Activated T-cell treated with anti-CD3 and anti-CD28 coated beads, Interleukin-2, amount 50 U/mL, for 48 hours (primary cell): ENCODE measurements at places on chromosomes 2 and 18.

DNA sequence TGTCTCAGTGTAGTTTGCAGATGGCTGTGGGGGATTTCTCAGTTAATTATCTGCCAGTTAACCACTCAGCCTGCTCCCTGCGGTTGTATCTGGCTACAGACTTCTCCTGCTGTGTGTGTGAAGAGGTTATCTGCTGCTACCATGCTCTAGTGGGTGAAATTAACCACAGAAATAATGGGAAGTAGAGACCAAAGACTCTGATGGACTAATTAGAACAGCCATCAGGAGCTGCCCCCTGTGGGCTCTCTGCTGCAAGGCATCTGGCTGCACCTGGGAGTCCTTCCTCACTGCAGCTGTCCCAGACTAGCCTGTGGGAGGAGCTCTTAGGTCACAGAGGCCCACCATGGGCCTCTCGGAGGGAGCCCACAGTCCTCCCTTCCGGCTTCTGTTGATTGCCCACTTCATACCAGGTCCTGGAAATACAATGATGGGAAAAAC, 66.6 kb downstream of the CTIF start:
- DNase-seq = no peak

DNA sequence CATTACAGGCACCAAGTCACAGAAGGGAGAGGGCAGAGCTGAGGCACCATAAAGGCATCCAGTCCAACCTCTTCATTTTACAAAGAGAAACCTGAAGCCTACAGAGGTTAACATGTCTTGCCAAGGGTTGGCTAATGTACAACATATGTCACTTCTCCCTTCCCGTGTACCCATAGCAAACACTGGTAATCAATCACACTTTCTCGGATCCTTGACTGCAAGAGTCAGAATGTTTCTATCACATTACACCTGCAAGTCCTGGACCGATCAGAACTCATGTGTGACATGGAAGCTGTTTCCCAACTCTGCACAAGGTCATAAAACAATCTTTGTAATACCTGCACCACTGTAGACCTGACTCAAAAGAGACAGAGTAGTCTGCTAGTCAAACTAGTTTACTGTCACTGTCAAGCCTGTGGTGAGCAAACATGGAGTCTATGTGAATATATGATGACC, 6.0 kb downstream of the ANKRD44 start:
- no peak for DNase-seq

GRCh38 chr2:44912660-44913059, 28.8 kb upstream of the SIX3 start:
- no peak for DNase-seq

DNA sequence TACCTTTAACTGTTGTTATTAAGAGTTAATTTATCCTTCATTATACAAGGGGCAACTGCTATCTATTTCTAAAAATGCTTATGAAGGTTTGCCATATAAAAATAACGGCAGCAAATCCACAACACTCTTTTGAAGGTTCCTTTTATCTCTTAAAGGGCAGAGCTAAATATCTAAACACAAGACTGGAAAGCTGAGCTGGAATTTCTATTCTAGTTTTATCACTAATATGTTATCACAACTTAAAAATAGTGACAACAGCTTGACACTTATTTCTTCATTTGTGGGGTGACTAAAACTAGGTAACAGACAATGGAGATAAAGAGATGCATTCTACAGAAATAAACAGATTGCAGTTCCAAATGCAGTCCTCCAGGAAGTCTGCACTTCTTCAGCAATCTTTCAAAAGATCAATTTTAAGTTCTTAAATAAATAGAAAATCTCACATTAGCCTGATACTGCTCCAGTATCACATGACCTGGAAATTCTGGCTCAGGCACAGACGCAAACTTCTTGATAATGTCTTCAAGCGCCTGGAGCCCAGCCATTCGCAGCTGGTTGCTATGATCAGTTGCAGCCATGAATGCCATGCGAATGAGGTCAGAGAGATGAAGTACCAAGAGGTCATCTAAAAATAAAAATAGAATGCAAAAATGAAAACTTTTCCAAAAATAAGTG, 54.0 kb upstream of the STRN start:
- DNase-seq = no peak

- DNase-seq = peak; percentile 27
Measured at GRCh38 chr2:227324642-227324994, 433 bp upstream of the MFF start.

DNA sequence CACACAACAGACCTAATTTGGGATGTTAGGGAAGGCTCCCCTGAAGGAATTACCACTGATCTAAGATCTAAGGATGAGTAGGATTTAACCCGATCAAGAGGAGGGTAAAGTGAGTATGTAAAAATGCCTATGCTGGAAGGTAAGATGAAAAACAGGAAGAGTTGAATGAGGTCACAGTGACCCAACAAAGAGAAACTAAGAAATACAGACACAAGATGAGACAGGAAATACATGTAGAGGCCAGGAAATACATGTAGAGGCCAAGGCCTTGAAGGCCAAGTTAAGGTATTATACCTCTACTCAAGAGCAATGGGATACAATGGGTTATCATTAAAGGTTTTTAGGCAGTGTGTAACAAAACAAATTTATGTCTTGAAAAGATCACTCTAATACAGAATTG, 131.6 kb upstream of the TANK start:
- DNase-seq = no peak

DNA sequence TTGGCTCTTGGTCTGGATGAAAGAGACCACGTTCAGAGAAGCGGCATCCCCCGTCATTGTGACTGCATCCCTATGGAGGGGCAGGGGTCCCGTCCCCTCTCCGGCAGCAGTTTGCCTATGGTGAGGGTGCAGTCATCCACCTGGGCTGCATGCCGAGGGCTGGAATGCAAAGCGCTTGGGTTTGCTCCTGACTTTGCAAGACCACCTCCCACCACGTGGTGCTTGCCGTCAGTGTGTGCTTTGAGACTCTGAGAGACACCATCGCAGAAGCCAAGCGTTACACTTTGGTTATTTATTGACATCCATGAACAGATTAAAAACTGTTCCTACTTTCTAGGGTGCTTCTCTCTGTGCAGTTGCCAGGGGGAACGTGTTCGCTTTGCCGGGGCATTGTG, 59.5 kb downstream of the SH3RF3 start:
- no peak for DNase-seq

DNA sequence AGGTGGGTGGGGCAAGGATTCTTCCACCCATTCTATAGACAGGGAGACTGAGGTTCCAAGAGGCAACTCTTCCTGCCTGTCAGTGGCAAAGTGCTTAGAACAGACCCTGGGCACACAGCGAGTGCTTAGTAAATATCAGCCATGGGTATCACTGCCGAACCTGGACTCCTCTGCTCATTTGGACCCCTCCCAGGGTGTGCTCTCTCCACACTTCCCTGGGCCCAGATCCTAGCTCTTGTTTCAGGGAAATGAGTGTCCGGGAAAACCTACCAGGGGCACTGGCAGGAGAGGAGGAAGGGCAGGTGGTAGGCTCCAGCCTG, 136.3 kb downstream of the CYP26B1 start:
- DNase-seq = no peak

- DNase-seq = no peak
Measured at GRCh38 chr18:45793264-45793965, 32.1 kb upstream of the SIGLEC15 start.

DNA sequence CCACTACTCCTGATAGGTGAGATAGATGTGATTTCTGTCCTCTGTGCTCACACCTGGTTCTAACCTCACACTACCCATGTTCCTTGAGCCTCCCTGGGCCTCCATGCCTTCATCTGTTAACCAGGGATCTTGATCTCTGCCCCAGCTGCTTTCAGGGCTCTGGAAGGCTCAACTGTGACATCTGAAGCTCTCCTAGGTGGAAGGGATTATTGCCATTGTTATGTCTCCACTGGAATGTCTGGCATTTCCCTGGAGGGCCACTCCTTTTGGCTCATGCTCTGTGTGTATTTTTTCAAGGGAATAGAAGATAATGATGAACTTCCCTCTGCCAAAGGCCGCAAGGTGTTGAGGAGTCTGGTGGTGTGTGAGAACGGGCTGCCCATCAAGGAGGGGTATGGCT, 41.2 kb downstream of the PCARE start:
- DNase-seq = no peak

GRCh38 chr2:189506514-189506976, 65.3 kb downstream of the WDR75 start:
- DNase-seq = peak; percentile 38

- no peak for DNase-seq
Measured at GRCh38 chr2:62440281-62440946, 65.6 kb downstream of the TMEM17 start.

- DNase-seq = no peak
Measured at GRCh38 chr18:75521816-75522215, 94.3 kb upstream of the SMIM21 start.

DNA sequence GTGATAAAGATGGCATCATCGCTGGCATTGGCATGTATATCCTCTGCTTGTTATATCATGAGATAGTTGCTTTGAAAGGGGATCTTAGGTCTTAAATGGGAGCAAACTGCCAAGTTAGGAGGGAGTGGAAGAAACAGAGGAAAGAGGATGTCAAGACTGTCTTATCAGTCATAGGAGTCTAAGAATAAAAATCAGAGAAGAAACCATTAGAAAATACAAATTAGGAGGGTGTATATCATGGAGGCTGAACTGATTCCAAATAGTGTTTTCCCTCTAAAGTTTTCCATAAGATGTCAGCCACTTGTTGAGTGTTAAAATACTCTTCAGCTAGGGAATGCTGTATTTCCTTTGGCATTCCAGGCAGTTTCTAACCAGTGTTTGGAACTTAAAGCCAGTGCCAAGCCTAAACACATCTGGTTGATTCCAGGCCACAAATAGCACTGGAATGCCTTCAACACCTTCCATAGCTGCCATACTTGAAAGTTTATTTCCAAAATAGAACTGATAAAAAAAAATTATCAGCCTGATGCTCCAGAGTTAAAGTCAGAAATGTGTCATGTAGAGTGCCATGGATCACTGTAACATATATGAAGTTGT, 129.4 kb downstream of the ZEB2 start:
- DNase-seq = no peak

- DNase-seq = no peak
Measured at GRCh38 chr2:230178546-230179485, 41.0 kb downstream of the SP110 start.

GRCh38 chr2:105744091-105744908, 412 bp upstream of the NCK2 start:
- DNase-seq = peak; percentile 78

- DNase-seq = no peak
Measured at GRCh38 chr2:2253172-2254016, 77.7 kb downstream of the MYT1L start.

DNA sequence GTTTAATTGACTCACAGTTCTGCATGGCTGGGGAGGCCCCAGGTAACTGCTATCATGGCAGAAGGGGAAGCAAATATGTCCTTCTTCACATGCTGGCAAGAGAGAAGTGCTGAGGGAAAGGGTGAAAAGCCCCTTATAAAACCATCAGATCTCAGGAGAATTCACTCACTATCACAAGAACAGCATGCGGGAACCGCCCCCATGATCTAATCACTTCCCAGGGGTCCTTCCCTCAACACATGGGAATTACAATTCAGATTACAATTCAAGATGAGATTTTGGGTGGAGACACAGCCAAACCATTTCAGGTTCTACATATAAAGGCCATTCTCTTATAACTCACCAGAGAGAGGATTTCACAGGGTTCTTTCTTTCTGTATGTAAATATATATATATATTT, 62.9 kb downstream of the VRK2 start:
- no peak for DNase-seq
